ENCODE measurements at places on chromosomes 5 and 9. TPM values are rescaled to one million over a fixed set of nuclear protein-coding genes. Genes with fewer than 3 reads are reported as not detected.

DNA sequence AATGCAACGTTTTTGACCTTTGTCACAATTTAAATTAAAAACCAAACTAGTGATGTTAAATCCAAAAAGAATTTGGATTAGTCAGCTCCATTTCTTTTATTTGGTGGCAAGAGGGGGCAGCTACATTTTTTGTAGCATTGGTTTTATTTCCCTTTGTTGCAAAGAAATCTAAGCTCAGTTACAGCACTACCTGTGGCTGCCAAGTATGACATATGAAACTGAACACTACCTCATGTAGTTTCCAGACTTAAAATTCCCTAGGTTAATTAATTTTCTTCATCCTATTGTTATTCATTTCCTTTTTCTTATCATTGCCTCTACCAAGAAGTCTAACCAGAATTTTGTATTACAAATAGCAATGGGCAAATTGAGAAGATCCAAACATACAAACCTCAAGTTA lies 393.5 kb downstream of the BRINP1 start:
- no peak for DNase-seq

DNA sequence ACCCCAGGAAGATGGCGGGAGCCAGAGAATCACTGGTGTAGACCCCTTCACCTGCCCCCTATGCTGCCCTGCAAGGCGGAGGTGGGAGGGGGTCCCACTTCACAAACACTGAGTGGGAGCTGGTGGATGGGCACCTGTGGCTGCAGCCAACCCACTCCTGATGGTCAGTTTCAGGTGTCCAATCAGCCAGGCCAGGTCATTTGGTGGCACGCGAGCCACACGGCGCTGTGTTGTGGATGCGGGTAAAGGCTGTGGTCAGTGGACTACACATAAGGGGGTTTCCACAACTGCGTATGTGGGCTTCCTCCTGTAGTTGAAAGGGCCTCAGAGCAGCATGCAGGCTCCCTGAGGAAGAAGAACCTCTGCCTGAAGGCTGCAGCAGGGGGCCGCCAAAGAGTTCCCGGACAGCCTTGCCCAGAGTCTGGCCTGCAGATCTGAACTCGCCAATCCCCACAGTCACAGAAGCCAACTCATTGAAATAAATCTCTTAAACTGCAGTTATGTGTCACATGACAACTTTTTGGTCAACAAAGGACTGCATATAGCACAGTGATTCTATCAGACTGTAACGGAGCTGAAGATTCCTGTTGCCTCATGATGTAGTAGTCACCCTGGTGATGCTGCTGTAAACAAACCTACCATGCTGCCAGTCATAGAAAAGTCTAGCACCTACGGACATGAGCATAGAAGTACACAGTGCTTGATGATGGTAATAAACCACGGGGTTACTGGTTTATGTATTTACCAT lies 284.7 kb upstream of the IRX2 start:
- DNase-seq, result no peak

- no peak for DNase-seq
These were observed 62.0 kb downstream of the USP20 start for GRCh38 chr9:129897263-129897662.

DNA sequence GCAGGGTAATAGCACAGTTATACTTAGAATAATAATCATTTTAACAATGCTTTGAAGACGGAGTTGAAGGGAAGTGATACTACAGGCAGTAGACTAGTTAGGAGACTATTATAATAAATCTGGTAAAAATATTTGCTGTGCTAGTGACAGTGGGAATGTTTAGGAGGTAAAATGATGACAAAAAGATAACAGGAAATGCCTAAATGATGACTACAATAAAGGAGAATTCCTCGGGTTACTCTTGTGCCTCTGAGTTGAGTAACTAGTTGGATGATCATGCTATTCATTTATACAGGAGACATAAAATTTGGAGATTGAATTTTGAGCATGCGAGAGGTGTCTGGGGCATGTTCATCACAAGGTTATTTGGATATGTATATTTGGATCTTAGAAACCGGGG lies 32.2 kb upstream of the PAM start:
- DNase-seq, result no peak

DNA sequence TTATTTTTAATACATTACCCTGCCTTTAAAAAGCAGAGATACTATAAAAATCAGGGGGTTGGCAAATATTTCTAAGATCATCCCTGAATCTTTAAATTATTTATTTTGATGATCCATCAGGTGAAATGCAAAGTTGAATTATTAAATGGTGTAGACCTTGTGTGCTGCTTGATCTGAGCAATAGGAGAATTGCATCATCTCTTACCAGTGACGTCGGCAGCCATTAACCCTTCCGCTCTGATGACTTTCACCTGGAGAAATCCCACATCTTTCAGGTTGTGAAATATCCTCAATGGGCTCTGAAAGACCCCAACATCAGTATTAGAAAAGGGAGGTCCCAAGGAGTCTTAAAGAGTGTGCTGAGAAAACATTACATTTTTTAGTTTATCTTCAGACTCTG lies 270.2 kb downstream of the SLF1 start:
- DNase-seq, result no peak

DNA sequence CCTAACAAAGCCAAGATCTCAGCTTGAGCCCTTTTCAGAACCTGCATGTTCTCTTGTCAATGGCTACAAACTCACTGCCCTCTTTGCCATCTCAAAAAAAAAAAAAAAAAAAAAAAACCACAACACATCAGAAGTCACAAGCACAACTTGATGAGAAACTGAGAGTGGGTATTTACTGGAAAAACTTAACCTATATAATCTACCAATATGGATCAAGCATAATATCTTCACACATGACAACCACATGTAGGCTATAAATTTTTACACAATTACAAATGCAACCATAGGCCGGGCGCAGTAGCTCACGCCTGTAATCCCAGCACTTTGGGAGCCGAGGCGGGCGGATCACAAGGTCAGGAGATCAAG lies 9.0 kb downstream of the MTMR12 start:
- no peak for DNase-seq

DNA sequence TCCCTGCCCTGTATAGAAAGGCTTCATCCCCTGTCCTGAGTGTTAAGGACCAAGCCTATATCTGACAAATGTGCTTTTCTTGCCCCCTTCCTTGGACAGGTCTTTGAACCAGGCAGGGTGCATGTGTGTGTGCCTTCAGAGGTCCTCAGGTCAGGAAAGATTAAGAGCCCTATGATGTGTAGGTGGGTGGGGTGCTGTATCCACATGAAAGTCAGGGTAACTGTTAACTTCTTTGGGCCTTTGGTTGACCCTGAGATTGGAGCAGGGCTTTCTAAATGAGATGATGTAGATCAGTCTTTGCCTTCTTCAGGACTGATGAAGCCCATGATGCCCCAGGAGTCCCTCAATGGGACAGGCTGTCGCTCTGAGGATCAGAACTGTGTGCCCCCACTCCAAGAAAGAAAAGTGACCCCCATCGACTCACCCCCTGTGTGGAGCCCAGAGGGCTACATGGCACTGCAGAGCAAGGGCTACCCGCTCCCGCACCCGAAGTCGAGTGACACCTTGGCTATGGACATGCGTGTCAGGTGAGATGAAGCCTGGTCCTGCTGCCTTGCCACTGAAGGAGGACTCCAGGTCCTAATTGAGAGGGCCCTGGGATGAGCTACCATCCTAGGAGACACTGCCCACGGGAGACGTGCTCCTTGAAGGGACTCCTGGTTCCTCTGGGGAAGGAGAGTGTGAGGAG lies 29.4 kb upstream of the POMT1 start:
- DNase-seq, result no peak

DNA sequence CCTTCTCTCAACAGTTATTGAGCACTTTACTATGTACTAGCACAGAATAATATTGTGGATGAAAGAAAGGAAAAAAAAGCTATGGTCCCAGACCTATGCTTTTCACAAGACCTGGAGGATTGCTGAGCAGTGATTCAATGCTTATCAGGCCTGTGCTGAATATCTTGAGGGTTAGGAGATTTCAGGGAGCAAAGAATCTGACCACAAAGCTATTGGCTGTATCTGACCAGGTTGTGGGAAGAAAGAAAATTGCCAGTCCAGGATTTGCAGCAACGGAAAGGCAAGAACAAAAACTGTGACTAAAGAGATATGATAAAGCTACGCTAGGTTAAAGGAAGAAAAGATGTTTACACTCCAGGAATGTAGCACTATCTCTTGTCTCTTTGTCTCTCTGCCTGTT lies 14.9 kb upstream of the MACIR start:
- DNase-seq, result no peak

- DNase-seq, result peak; percentile 4
These were observed 483.7 kb downstream of the ENC1 start for GRCh38 chr5:74156728-74157383.

DNA sequence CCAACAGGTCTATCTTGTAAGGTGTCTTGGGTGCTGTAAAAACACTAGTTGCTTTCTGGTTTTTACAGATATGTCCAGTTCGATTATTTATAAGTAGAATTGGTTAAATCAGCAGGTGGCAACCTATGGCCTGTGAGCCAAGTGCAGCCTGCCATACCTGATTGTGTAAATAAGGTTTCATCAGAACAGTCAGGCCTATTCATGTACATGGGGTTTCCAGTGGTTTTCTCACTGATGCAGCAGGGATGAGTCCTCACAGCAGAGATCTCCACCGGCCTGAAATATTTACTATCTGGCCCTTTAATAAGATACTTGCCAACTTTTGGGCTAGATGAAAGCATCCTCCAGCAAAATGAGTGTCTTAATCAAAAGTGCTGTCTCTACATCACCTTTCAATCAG lies 132.9 kb upstream of the ICE1 start:
- DNase-seq, result no peak

Gene APBA1
- 0.53 TPM for total RNA-seq
